ENCODE measurements at places on chromosomes 5 and 9.
A peak's percentile ranks its signal among the peaks of the same experiment; 100 is the strongest.

- peak; percentile 63 for DNase-seq
Observed at GRCh38 chr9:34957492-34958410, at the start of gene PHF24. PHF24 (plus strand) TSS chr9:34958285; CDS start chr9:34971299, 13,014 bp downstream.

DNA sequence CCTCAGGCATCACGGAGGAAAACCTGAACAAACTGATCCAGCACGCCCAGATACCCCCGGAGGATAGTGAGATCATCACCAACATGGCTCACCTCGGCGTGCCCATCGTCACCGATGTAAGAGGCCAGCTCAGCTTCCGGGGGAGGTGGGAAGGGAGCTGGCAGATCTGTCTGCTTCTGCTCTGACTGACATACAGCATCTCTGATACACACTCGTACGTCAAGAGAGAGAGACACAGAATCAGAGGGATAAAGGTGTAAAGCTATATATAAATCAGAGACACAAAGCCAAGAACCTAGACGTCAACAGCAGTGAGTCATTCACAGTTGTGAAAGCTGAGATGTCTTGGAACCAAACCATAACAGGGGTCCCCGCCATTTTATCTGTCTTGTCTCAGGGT is 30.1 kb upstream of the CFAP157 start:
- DNase-seq = no peak

- peak; percentile 99 for DNase-seq
Observed at GRCh38 chr5:147860641-147861025, 17.9 kb upstream of the SCGB3A2 start.

- DNase-seq = no peak
Observed at GRCh38 chr9:135468854-135469521, 10.6 kb upstream of the PPP1R26 start.

DNA sequence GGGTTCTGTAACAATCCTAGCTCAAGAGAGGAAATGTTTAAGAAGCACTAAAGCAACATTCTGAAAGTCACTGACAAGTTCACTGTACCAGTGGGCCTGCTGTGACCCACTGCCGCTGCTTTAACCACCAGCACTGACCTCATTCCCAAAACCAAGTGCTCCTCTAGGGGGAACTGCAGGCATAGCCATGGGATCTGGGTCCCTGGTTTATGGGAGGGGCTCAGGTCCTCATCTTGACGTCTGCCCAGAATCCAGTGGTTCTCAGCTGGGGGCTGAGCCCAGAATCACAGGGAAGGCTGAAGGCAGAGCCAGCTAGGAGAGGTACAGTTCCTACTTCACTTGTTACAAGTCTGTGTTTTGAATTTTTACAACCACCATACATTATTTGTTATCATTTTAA is 36.1 kb upstream of the SLC2A8 start:
- peak; percentile 43 for DNase-seq
